ENCODE measurements at places on chromosomes 2 and 18. TPM values are rescaled to one million over a fixed set of nuclear protein-coding genes. Genes with fewer than 3 reads are reported as not detected.

The UCN gene
- 1.4 TPM for polyA plus RNA-seq

DNA sequence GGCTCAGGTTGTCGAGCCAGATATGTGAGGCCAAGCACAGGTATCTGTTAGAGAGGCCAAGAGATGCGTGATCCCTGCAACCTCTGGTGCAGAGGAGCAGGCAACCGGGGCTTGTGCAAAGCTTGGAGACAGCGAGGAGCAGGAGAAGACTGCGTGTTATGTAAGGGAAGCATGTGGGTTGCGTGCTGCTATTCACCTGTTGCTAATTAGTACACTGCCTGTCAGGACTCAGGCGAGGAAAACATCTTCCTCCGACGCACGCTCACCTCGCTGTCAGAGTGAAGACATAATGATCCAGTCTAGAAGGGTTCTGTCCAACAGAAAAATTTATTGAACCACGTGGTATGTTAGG, 102.5 kb downstream of the HNRNPLL start:
- DNase-seq: no peak
- H3K27me3 ChIP-seq: no peaks in the 10 kb centered on the region
- no peak overlapping the region for H3K4me3 ChIP-seq

DNA sequence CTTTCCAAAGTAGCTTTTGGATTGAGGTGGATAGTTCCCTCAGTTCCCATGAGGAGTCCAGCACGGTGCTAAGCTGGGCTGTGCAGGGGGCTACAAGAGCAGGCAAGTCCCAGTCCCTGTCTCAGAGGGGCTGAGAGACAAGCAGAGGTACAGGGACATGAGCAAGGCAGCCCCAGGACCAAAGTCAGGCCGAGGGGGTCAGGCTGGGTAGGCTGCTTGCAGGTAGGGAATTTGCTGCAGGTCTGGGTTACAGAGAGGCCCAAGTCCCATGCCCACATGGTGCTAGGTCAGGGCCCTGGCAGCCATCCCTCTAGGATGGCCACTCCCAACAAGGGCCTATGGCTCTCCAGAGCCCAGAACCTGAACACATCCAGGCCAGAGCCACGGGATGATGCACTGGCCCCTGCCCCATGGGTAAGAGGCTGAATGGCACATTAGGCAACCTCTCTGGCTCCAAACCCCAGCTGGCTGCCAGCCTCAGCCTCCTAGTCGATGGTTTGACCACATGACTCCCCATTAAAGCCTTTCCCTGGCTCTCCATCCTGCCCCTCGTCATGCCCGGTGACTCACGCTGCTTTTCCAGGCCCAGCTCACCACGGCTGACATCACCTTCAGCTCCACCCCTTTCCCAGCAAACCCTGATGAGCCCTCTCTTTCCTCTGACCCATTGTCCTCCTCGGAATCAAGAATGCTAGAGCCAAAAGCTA, 83.7 kb downstream of the SDC1 start:
- H3K4me1 ChIP-seq: peaks cover 6% of the 10 kb centered on the region
- H3K27ac ChIP-seq: no peak overlapping the region
- H3K36me3 ChIP-seq: no peaks in the 10 kb centered on the region
- no peak overlapping the region for H3K4me3 ChIP-seq

DNA sequence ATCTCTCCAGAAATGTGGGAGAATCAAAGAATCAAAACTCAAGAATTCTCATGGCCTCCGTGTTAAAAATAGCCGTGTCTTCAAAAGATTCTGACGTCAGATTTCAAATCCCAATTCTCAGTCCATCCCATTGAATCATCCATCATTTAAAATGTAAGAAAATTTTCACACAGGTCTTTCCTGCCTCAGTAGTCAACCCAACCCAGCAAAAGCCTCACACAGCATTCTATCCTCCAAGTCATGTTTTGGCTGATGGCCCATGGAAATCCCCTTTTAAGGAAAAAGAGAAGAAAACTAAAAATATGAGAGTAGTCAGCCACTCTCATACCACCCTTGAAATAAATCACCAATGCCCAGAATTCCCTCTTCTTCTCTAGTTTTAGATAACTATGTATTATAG, 211.8 kb downstream of the C1D start:
- no peaks in the 10 kb centered on the region for H3K36me3 ChIP-seq
- H3K4me1 ChIP-seq: peaks cover 4% of the 10 kb centered on the region
- H3K27ac ChIP-seq: no peak overlapping the region
- H3K27me3 ChIP-seq: peaks cover 5% of the 10 kb centered on the region
- H3K4me3 ChIP-seq: no peak overlapping the region

- H3K27ac ChIP-seq: no peak overlapping the region
- DNase-seq: no peak
These were observed 251.8 kb downstream of the AGAP1 start for GRCh38 chr2:235745597-235745996.

GRCh38 chr2:240269380-240269779, 128.9 kb upstream of the OTOS start:
- H3K4me1 ChIP-seq: no peaks in the 10 kb centered on the region
- H3K4me3 ChIP-seq: no peak overlapping the region
- DNase-seq: no peak
- peaks cover 7% of the 10 kb centered on the region for H3K27me3 ChIP-seq
- H3K27ac ChIP-seq: no peak overlapping the region

DNA sequence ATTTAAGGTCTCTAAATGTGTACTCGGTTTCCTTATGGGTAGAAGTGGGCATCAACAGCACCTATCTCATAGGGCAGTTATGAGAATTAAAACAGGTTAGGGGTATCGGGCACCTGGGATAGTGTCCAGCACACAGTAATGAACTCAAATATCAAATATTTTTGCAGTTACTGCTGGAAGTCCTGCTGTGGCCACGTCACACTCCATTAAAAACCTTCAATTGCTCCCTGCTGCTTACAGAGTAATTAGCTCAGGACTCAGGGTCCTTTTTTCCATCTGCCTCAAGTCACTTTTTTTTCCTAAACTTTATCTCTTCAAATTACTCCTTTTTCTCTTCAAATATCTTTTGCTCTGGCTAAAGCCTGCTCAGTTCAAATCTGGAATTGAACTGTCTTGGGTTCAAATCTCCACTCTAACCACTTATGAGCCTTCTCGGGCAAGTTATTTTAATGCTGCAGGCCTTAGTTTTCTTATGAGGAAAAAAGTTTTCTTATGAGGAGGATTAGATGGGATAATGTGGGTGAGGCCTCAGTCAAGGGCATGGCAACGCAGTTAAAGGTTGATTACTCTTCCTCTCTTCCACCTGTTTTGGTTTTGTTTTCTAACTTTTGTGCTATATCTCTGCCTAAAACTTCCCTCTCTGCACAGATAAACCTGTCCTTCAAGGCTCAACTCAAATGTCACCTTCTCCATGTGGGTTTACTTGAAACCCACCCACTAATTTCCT, 36.6 kb downstream of the SPRED2 start:
- no peaks in the 10 kb centered on the region for H3K27me3 ChIP-seq
- H3K4me1 ChIP-seq: peaks cover 18% of the 10 kb centered on the region
- no peak overlapping the region for H3K27ac ChIP-seq
- no peaks in the 10 kb centered on the region for H3K36me3 ChIP-seq

The ABCB11 gene
- 0.23 TPM for polyA plus RNA-seq

The GPBAR1 gene
- polyA plus RNA-seq: 2.2 TPM

DNA sequence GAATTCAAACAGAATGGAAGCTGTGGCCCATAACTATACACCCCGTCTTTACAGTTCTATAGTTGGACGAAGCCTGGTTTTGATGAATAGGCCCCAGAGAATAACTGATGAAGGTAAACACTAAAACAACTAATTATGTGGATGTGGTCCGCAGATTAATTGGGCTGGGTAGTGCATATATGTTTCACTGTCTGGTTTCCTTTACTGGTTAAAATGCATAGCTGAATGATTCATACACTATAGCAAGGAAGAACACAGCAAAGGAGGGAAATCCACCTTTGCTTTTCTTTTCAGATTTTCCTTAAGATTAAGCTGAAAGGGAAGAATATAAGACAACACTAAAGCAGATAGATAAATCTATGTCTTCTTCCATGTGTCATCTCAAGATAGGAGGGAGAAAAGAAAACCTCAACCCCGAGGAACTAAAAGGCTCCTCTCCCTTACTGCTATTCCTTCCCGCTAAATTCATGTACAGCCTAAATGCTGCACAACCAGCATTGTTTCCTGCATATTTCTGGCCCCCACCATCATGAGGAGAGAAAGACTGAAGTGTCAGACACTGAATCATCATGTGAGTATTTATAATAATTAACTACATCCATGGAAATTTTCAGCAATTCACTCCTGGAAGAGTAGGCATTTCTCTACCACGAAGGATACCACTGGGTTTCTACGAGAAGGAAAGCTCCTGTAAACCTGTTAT, 297.1 kb upstream of the CCDC68 start:
- H3K27ac ChIP-seq: no peak overlapping the region
- H3K27me3 ChIP-seq: no peaks in the 10 kb centered on the region
- H3K36me3 ChIP-seq: peaks cover 60% of the 10 kb centered on the region
- no peak overlapping the region for H3K4me3 ChIP-seq
- peaks cover 5% of the 10 kb centered on the region for H3K4me1 ChIP-seq

DNA sequence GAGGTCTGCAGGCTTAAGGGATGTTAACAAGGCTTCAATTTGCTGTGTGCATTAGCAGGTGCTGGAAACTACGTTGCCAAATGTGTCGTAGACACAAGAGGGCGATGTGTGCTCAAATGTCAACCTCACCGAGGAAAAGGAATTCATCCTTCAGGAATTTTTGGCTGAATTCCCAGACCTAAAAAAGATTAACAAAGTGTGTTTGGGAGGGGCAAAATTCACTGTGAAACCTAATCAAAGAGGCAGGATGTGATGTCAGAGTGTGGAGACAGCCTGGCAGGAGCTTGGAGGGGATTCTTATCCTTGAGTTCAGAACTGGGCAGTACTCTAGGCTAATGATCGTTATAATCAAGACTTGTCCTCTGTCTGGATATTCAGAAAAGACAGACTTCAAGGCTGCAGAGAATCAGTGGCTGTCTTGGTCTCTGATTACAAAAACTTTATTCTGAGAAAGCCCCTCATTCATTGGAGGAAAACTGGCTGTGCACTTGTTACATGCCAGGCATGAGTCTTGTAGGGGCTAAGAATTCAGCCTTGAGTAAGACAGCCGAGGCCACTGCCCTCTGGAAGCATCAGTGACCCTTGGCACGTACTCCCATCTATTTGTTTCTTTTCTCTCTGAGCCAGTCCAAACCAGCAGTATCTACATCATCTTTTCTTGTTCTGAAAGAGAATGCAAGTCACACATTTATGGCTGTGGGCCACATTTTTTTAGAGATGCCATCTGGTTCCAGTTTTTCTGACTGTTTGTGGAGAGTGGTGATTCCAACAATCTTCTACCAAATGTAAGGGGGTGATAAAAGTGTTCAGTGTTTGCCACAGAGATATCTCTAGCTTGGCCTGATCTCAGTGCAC, 18.7 kb upstream of the SCYGR1 start:
- DNase-seq: peak; percentile 93
- H3K36me3 ChIP-seq: no peaks in the 10 kb centered on the region
- peak overlapping the region; percentile 65 for H3K27ac ChIP-seq
- no peak overlapping the region for H3K4me3 ChIP-seq
- H3K4me1 ChIP-seq: peaks cover 19% of the 10 kb centered on the region

GRCh38 chr2:215702116-215702902, 266.4 kb upstream of the FN1 start:
- no peaks in the 10 kb centered on the region for H3K36me3 ChIP-seq
- H3K27ac ChIP-seq: no peak overlapping the region
- no peaks in the 10 kb centered on the region for H3K27me3 ChIP-seq
- H3K4me1 ChIP-seq: peaks cover 2% of the 10 kb centered on the region

DNA sequence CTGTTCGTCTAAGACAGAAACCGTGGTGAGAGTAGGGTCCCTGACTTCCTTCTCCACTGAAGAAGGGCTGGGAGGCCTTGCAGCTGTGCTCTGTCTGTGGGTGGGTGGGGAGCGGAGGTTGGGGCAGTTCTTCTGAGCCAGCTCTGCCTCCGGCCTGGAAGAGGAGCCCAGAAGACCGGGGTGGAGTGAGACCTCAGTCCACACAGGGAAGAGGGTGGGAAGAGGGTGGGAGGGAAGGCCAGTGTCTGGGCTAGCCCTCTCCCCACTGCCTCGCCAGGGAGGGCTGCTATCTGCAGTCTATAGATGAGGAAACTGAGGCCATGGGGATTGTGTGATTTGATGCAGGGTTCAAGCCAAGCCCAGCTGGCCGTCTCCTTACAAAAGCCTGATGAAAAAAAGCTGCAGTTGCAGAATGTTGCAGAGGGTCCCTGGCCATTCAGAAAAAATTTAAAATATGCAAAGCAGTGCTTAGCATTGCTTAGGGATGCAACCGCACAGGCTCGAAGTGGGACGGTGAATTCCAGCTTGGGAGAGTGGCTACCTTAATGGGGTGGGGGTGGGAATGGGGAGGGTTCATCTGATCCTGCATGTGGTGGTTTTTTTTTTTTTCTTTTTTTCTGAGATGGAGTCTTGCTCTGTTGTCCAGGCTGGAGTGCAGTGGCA, 181.6 kb upstream of the HS6ST1 start:
- peaks cover 34% of the 10 kb centered on the region for H3K4me1 ChIP-seq
- DNase-seq: peak; percentile 72
- H3K27me3 ChIP-seq: no peaks in the 10 kb centered on the region
- H3K36me3 ChIP-seq: no peaks in the 10 kb centered on the region

DNA sequence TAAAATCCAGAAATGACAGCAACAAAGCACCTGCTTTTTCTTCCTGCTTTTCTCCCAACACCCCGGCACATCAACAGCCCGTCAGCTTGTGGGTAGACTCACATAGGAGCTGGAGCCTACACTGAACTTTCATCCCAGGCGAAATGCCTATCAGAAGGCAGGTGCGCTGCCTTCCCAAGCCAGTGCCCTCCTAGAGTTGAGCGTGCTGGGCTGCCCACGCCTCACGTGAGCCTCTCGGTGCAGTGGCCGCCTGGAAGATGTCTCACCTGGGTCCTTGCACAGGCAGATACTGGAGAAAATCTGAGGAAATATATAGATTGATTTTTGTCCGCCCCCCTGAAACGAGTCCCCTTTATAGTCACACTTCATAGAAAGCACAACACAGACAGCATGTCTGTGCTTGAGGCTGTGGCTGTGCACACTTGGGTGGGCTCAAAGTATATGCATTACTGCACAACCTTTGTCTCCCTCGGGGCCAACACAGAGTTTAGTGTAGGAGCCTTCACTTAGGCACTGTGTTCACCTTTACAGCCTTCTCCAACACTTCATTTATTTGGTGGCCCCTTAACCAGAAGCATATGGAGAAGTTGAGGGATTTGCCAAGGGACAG, 112.5 kb downstream of the SMAD7 start:
- H3K36me3 ChIP-seq: peaks cover 3% of the 10 kb centered on the region
- H3K27me3 ChIP-seq: no peaks in the 10 kb centered on the region
- DNase-seq: no peak

- no peaks in the 10 kb centered on the region for H3K27me3 ChIP-seq
- peaks cover 8% of the 10 kb centered on the region for H3K4me1 ChIP-seq
- DNase-seq: peak; percentile 67
- no peak overlapping the region for H3K4me3 ChIP-seq
These were observed 233.2 kb upstream of the PARD3B start for GRCh38 chr2:204312105-204312504.

The ZDBF2 gene
- polyA plus RNA-seq: 11.2 TPM

The PLCD4 gene
- 29.5 TPM for polyA plus RNA-seq

Data from muscle of leg (tissue), 16 donors.